NCI-H1694 (cell line): ENCODE measurements at places on chromosomes 7 and 10.

DNA sequence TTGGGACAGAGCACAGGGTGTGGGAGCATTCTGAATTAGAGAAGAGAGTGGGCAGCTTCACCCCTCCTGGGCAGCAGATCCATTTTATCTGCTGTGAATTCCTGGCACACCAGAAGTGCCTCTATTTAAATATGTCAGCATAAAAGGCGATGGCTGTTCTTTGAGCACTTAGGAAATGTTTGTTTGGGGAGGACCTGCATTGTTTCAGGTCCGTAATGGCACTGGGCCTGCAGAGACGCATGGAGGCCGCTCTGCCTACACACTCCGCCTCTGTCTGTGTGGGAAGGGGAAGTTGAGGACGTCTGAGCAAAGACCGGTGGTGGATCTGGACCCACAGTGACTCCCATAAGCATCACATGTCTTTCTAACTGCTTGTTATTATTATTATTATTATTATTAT lies 253.2 kb downstream of the CAMK1D start:
- no peak for DNase-seq

- DNase-seq: no peak
Observed at GRCh38 chr10:44922021-44922420, 10.9 kb downstream of the TMEM72 start.

DNA sequence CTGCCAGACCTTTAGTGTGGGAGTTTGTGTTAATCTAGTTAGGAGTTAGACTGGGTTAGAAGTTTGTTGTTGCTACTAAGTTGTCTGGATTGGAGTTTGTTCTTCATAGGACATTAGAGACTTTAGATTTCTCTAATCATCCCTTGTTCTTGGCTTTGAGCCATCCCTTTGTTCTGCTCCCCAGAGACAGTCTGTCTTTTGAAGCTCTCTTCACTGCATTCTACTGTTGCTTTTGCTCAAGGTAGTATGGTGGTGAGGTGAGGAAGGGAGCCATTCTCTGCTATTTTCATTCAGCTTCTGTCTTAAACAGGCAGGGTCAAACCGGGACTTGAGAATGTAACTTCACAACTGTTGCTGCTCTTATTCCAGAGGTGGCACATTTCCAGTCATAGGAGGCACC lies 10.4 kb upstream of the TARP start:
- no peak for DNase-seq

- DNase-seq: no peak
Observed at GRCh38 chr7:20257212-20257611, 40.0 kb upstream of the MACC1 start.

DNA sequence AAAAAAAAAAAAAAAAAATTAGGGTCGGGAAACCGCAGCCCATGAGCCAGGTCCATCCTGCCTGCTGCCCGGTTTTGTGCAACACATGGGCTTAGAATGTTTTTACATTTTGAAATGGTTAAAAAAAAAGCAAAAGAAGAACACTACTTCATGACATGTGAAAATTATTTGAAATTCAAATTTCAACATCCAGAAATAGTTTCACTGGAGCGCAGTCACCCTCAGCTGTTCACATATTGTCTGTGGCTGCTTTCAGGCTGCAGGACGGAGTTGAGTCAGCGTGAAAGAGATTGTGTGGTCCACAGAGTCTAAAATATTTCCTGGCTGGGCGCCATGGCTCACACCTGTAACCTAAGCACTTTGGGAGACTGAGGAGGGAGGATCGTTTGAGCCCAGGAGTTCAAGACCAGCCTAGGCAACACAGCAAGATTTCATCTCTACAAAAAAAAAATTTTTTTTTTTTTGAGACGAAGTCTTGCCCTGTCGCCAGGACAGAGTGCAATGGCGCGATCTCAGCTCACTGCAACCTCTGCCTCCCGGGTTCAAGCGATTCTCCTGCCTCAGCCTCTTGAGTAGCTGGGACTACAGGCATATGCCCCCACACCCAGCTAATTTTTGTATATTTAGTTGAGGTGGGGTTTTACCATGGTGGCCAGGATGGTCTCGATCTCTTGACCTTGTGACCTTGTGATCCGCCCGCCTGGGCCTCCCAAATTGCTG lies 63.9 kb upstream of the ECHDC3 start:
- DNase-seq: no peak
